ENCODE measurements at places on chromosomes 3 and 15.

- no peak for DNase-seq
Measured at GRCh38 chr3:66823532-66823931, 174.6 kb upstream of the KBTBD8 start.

GRCh38 chr3:195103623-195104022 is 167.3 kb downstream of the XXYLT1 start:
- DNase-seq, result no peak

DNA sequence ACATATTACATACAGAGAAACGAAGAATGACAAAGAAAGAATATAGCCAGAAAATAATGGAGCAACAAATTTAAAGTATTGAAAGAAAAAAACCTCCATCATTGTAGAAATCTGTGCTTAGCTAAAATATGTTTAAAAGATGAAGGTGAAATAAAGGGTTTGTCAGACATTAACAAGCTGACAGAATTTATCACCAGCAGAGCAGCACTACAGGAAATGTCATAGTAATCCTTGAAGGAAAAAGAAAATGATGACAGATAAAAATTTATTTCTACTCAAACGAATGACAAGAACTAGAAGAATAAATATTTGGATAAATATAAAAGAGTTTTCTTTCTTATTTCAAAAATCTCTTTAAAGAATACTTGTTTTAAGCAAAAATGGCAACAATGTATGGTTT is 40.6 kb upstream of the OTOL1 start:
- no peak for DNase-seq

GRCh38 chr3:65659396-65659795 is 379.3 kb downstream of the MAGI1 start:
- no peak for DNase-seq

All from CD4-positive, alpha-beta T cell treated with Interleukin-12 subunit alpha and Interleukin-12 subunit beta, for 1 hour (primary cell).